Hepatic stellate cell (primary cell): ENCODE measurements at places on chromosomes 3 and 15.
A peak's percentile ranks its signal among the peaks of the same experiment; 100 is the strongest.

DNA sequence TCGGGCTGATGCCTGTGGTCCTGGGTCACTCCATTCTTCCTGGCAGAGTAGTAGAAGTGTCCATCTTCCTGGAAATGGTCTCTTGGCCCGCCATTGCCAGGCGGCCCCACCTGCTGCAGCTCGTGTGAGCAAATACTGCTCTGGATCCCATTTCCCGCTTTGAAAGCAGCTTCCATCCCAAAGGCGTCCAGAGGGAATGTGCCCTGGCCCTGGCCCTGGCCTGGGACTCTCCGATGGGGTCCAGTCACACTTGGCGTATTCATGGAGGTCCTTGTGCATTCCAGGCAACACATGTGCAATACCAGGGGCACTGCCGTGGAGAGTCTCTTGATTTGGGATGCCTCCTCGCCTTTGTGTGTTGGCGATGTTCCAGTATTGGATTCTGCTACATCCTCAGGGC lies 111.1 kb downstream of the SNRPN start:
- no peak for DNase-seq

DNA sequence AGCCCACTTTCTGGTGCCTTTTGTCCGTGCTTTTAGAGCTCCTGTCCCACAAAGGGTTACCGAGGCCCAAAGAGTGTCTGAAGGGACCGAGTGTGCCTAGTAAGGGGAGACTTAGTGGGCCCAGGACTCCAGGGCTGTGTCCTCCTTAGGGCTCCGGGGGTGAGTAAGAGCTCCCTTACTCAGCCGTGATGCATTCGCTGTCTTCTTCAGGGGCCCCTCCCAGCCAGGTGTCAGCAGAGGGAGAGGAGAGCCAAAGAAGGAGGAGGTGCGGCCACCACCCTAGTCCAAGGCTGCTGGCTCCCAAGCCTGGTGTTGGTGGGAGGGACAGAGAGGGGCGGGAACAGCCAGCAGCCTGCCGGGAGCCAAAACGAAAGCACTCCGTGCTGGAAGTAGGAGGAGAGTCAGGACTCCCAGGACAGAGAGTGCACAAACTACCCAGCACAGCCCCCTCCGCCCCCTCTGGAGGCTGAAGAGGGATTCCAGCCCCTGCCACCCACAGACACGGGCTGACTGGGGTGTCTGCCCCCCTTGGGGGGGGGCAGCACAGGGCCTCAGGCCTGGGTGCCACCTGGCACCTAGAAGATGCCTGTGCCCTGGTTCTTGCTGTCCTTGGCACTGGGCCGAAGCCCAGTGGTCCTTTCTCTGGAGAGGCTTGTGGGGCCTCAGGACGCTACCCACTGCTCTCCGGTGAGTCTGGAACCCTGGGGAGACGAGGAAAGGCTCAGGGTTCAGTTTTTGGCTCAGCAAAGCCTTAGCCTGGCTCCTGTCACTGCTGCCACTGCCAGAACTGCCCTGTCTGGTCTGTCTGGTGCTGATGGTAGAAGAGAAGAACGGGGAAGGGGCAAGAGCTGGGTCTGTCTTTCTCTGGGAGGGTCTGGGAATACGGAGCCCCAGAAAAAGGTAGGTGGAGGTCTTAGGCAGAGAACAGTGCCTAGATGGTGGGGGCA lies at the start of gene IL17RC:
Gene IL17RC, plus strand, starts transcription at position 365 of the 947 bp plus-strand sequence. Its CDS starts 218 bp downstream, at position 583.
- peak; percentile 91 for DNase-seq

DNA sequence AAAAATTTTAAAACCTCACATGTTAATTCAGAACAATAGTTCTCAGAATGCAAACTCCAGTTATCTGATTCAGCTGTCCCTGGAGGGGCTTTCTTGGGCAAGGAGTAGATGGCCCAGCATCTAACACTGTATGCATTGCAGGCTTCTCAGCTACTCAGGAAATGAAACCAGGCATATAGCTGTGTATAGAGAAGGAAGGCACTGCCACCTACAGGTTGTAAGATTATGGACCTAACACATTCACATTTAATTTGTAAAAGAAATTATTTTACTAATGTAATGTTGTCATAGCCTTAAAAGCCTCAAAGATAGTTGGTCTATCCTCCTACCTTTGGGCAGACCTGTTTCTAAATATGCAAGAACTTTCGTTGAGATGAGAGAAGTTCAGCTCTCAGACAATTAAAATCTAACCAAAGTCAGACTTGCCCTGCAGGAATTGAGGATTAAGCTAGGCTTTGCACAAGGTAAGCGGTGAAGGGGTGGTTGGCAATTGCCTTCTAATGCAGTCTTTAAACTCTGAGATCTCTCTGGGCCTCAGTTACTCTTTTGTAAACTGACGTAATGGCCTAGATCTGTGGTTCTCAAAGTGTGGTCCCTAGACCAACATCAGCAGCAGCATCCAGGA lies 132.8 kb upstream of the SLC24A5 start:
- peak; percentile 22 for DNase-seq

DNA sequence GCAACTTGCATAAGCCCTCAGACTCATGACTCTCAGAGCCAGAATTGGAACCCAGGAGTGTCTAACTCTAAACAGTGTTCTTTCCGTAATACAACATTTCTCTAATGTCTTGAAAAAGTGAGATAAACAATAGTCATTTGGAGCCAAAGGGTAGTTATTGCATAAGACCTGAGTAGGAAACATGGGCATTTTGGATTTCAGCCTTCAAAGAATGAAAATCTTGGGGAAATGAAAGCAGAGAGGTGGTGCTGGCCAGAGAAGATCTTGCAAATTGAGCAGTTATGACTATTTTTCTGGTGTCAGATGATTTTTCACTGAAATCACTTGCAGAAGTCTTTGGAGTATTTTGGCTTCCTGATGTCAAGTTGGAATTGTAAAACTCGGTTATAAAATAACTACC lies 379.4 kb downstream of the DIPK2A start:
- no peak for DNase-seq

DNA sequence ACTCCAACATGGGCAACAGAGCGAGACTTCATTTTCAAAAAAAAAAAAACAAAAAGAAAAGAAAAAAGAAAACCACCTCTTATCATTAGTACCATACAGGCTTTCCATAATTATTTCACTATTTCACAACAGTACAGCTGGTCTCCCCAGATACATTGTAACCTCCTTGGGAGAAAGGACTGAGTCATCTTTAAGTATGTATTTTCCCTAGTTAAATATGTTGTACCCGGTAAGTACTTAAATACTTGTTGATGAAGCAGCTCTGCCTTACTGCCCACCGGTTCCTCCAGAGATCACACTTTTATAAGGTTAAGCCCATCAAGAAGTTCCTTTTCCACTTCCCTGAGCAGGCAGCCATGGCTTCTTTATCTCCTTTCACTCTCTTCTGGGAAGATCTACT lies 789.5 kb upstream of the CFAP20DC start:
- peak; percentile 13 for DNase-seq

DNA sequence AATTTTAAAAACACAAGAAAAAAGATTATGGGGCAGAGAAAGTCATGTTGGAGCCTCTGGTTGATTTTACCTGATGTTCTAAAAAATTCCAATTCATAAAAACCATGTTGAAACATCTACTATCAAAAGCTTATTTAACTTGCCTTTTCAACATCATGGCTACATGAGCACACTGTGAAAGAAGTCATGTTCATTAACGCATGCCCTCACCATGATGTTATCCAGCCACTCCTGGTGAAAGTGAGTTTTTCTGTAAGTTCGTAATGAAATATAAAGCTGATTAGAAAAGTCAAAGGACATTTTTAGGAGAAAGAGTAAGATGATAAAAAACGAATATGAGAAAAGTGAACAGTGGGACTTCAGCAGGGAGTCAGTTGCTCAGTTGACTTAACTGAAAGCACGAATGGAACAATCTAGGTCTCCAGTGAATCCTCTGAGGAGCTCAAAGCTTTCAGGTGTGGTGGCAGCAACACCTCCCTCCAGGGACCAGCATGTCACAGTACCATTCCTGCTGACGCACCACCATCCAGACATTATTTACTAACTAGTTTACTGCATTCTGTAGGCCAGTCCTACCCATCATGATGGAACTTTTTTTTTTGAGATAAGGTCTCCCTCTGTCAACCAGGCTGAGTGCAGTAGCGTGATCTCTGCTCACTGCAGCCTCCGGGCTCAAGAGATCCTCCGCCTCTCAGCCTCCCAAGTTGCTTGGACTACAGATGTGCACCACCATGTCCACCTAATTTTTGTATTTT lies 95.2 kb downstream of the MEIS2 start:
- DNase-seq: no peak

DNA sequence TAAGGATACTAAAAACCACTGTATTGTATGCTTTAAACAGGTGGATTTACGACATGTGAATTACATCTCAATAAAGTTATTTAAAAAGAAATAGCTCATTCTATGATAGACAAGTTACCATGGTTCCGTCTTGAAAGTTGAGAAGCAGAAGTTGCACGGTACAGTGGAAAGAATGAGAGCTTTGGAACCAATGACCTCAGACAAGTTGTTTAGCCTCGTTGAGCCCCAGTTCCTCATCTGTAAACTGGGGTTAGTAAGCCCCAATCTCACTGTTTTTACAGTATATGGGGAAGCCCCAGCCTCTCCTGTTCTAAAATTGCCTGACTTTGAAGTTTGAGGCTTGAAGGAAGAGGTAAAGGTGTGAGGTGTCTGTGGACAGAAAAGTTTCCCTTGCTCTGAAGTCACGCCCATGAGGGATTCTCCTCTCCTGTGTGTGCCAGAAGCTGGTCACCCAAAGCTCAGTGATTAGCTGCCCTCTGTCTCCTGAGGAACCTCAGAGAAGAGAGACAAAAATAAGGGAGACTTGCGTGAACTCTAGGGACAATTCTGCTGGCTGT lies 10.0 kb downstream of the CRYGS start:
- DNase-seq: no peak

DNA sequence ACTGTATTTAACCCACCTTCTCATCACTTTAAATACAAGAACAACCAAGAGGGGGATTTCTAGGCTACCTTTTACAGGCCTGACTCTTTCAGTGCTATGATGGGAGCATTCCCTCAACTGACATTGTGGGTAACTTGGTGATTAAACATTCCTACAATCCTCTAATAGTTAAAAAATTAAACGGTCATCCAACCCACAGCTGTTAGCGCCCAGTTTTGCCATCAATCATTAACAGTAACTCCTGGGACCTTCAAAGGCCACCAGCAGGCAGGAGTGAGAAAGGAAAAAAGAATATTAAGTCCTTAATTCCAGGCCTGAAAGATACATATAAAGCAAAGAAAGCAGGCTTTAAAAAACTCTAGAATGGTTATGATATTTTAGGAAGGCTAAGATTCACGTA lies 512.1 kb downstream of the MAGI1 start:
- no peak for DNase-seq

DNA sequence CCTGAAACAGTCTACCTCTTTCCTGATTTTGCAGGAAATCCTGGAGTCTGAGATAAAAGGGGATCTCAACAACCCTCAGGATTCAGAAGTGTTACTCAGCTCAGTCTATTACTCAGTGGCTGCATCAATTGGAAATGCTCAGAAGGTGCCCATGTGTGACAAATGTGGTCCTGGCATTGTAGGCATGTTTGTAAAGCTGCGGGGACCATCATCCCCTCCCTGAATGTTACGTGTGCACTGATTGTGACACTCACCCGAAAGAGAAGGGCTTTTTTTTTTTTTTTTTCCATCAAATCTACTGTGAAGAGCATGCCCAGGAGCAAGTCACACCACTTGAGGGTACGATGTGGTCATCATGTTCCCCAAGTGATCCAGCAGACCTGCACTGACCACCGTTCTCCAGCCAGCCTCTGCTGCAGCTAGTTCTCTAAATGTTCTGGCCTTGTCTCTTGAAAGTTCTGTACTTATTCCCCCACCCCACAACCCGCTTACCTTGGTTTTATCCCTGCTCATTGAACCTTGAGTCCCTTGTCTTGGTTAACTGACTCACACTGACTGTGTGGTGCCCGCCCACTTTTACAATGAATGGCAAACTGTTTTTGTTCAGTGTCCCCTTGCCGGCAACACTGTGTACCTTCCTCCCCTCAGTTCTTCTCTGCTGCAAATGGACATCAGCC lies 19.8 kb downstream of the ST3GAL6 start:
- DNase-seq: no peak

- no peak for DNase-seq
These were observed 20.5 kb downstream of the EXOSC7 start for GRCh38 chr3:44996556-44996969.

DNA sequence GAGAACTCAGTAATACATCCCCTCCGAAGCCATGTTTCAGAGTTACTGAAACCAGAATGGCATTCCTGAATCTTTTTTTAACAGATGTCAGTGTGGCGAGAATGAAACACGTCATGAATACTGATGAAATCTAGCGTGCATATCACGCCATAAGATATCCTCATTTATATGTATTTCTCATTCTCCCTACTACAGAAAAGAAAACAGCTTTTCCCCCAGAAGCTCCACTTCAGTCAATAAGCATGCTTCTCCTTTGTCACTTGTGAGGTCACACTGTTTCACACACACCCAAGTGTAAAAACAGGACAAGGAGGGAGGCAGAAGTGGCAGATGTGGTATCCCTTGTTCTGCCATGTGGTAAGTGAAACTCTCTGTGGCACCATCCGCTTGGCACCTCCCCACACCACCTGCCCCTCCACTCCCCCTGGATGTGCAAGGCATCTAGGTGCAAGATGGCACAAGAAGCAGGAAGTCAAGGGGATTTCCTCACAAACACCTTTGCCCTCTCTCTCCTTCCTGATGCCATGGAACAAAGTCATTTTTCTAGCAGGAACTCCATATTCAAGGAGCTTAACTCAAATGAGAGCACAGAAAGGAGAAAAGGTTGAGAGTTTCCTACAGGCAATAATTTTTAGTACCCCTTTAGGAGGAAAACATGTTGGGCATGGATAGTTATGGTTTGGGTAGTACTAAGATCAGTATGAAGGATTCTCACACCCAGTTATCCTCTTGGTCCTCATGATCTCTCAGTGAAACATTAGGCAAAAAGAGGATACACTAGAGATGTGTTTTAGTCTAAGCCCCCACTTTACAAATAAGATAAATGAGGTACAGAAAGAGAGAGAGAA lies 47.5 kb upstream of the FRMD4B start:
- no peak for DNase-seq
